ENCODE measurements at places on chromosomes 4 and X.

GRCh38 chr4:958696-959337 lies 14.6 kb downstream of the DGKQ start:
- DNase-seq = no peak

- no peak for DNase-seq
These were observed 58.5 kb downstream of the ASMT start for GRCh38 chrX:1673337-1673736.

GRCh38 chrX:16130707-16131106 lies 7.3 kb downstream of the GRPR start:
- DNase-seq = no peak

DNA sequence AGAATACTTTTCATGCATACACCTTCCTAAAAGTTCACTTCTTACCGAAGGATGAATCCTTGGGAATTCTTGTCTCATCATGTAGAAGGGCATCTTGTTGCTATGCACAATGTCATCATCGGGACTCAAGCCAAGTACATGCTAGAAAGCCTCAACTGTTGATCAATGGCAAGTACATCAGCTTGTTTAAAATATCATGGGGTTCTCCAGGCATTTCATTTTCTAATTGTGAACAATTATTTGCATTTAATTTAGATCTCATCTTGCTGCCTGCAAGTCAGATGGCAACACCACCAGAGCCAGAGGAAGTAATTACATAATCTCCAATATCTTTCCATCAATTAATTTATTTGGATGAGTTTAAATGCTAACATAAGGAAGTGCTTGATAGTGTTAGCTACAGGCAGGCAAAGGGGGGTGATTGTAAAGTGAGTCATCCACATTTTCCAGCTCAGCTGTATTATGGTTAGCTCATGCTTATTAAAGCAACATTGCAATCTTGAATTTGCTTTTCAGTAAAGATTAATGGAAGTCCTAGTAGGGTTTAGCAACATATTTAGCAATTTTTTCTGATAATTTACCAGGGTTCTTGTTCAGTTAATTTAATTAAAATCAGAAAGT lies 356.5 kb downstream of the CBLL2 start:
- no peak for DNase-seq

- no peak for DNase-seq
These were observed 566.8 kb upstream of the HTR2C start for GRCh38 chrX:114017086-114017485.

DNA sequence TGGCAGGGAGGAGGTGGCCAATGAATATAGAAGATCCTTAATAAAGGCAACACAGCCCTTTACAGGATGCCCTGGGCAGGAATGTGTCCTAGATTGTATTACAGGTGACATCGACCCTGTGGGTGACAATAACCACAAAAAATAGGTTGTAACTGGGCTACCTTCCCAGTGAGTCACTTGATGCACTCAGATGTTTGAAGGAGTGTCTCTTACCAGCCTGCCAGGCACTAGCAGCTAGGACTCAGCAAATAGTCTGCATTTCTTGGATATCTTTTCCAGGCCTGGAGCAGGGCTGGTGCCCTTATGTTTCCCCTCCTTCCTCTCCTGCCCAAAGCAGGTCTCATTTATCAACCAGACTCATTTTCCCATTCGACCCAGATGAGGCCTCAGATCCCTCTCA lies 50.9 kb upstream of the TMEM164 start:
- no peak for DNase-seq

All from NCI-H2081 treated with DMSO at 0.1 percent for 48 hours (cell line).